ENCODE measurements at places on chromosomes 16 and 17. TPM values are rescaled to one million over a fixed set of nuclear protein-coding genes. Genes with fewer than 3 reads are reported as not detected.

- no peaks in the 10 kb centered on the region for H3K27me3 ChIP-seq
- H3K27ac ChIP-seq, result no peak overlapping the region
- H3K36me3 ChIP-seq, result no peaks in the 10 kb centered on the region
- H3K4me3 ChIP-seq, result no peak overlapping the region
These were observed 98.9 kb upstream of the AMZ2 start for GRCh38 chr17:68148936-68149335.

The FBXW10B gene
- 0.35 TPM for total RNA-seq

The SCN4A gene
- total RNA-seq, result not detected

The CCL1 gene
- not detected for total RNA-seq

DNA sequence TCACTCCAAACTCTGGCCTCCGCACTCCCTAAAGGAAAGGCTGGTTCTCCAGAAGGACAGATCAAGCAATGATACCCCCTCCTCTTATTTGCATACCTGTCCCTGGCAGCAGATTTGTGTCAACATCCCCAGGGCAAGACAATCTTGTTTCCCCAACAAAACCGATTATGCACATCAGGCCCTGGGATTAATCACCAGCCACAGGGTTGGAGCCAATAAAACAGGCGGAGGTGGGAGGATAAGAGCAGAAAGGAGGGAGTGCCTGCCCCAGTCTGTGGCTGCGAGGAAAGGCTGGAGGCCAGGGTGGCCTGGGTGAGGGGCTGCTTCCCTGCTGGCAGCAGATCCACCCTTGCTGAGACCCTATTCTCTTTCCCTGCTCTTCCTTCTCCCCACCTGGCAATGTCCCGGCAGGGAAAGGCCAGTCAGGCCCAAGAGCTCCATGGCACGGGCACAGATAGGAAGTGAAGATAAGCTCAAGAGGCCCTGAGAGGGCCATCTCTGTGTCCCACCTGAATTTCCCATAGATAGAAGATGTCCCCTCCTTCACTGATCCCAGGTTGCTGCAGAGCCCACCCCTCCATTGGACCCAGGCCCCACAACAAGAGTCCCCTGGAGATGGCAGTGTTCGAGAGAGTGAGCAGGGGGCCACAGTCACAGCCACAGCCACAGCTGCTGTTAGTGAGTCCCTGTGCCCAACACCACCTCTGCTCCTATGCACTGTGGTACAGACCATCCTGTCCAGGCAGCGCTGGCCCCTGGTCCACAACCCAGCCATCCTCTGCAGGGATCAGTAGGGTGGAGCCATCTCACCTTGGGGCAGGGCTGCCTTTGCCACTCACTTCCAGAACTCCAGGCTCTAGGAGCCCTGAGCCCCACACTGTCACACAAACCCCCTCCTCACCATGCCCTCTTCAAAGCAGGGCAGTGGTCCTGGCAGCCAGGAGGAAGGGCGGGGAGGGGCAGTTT, 137.5 kb downstream of the SDK2 start:
- no peak overlapping the region for H3K27ac ChIP-seq
- no peak overlapping the region for H3K4me3 ChIP-seq
- no peaks in the 10 kb centered on the region for H3K4me1 ChIP-seq
- DNase-seq, result no peak
